ENCODE measurements at places on chromosomes 7 and 10.

DNA sequence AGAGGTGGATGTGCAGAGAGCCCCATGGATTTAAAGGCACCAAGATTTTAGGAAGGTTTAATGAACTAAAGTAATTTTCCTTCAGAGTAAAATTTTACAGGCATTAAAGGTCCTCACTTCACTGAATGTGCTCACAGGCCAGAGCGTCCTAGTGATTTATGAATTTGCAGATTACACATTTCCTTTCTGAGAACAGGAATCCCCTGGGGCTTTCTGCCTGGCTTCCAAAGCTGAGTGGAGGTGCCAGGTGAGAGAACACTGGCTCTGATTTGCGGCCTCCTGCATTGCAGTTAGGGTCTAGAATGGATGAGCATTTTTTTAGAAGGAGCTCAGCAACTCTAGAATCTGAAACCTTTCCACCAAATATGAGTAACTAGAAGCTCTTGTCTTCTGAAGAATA is 194.3 kb downstream of the SORCS3 start:
- peak; percentile 25 for DNase-seq

DNA sequence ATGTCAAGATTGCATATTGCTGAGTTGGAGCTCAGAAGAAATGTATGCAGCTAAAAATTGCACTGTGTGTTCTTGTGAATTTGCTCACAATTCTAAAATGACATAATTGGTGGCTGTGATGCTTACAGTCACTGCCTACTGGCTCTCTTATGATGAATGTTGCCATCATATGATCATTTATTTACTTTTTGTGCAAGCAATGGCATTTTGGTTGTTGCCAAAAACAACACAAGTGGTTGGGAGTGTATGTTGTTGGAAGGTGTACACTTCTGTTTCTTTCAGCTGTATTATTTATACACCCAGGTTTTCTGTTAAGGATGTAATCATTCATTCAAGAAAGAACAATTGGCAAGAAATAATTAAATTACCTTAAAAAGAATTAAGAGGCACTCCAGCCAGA is 28.9 kb downstream of the PON1 start:
- no peak for DNase-seq

GRCh38 chr7:116500078-116500853 is 728 bp downstream of the CAV2 start:
- DNase-seq: peak; percentile 67

DNA sequence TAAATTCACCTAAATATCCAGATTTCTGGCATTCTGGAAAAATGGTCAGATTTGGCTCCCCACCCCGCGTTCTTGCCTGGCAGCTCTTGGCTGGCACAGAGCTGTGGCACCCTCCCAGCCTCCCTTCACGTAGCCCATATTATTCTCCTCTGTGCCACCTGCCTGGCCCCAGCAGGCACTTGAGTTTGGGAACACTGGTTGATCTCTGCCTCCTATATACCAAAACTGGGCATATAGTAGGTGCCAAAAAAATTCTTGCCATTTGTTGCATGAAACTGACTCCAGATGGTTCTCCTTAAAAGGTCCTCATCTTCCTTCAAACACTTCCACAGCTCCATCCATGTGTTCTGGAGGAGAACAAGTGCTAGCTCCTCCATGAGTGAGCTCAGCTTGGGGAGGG is 167.0 kb downstream of the RPS24 start:
- no peak for DNase-seq

DNA sequence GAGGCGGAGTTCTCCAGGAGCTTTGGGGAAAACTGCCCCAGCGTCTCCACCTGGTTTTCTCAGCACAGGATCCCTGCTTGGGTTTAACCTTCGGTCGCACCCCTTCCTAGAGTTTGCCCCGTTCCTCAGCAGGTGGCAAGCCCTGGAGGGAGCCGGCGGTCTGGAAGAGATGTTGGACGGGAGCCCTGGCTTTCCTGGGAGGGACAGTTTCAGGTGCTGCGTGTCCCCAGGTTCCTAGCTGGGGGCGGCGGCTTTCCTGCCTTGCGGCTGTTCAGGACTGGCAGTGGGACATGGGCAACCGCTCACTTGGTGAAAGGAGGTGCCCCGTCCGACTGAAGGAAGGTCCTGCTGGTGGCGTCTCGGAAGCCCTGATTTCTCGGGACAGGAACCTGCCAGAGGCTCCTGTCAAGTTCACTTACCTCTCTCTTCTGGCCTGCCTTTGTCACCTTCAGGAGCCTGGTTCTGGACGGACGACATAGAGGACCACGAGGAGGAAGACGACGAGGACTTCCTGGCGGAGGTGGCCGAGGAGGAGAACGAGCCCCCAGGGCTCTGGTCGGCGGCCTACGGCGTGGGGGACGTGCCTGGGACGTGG is 14.8 kb downstream of the ZNF316 start:
- peak; percentile 46 for DNase-seq

DNA sequence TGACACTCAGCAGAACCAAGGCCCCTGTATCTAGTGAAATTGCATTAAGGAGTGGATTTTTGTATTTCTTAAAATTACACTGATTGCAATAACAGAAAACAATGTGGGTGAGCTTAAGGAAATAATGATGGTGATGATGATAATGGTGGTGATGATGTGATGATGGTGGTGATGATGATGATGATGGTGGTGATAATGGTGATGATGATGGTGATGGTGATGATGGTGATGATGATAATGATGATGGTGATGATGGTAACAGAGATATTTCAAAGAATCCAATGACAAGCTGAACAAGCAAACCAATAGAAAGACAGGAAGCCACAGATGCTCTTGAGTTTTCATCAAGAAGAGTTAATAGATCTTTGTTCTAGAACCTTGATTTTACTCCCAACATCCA is 630.7 kb upstream of the AUTS2 start:
- DNase-seq: no peak

GRCh38 chr7:134630893-134631292 is 15.8 kb upstream of the BPGM start:
- no peak for DNase-seq

DNA sequence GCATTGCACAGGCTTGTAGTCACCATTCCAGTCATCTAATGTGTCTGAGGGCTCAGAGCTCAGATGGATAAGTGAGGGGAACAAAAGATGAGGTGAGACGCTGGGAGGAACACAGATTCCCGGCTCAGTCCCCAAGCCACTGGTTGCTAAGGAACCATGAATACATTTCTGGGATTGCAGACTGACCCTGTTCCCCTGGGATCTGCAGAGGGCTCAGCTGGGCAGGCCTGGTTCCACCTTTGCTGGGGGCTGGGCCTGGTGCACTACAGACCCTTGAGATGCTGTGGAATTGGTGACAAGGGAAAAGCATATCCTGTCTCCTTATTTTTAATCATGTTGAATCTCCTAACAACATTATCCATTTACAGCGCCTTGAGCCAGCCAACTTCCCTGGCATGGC is 19.2 kb downstream of the ELFN1 start:
- DNase-seq: no peak

- DNase-seq: peak; percentile 75
These were observed 52.4 kb upstream of the GTF2IRD1 start for GRCh38 chr7:74401137-74401859.

GRCh38 chr7:229184-229964 is 37.0 kb downstream of the FAM20C start:
- DNase-seq: no peak

DNA sequence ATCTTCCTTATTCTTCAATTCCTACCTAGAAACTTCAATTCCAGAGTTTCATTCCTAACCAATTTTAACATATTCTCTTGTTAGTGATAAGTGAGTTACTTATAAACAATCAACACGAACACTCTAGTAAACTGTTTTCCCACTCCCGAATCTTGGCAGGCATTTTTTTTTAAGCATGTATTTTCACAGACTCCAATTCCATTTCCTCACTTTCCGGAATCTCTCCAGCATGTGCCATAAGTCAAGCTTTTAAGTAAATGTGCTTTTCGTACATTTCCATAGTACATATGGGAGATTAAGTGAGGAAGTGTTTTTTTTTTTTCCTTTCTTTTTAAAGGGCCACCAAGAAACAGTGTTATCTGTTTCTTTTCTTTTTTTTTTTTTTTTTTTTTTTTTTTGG is 89.1 kb downstream of the FGFR2 start:
- DNase-seq: no peak

GRCh38 chr7:141455723-141456122 is 95.5 kb upstream of the AGK start:
- no peak for DNase-seq

GRCh38 chr7:32228601-32229000 is 158.4 kb upstream of the PDE1C start:
- DNase-seq: peak; percentile 35

DNA sequence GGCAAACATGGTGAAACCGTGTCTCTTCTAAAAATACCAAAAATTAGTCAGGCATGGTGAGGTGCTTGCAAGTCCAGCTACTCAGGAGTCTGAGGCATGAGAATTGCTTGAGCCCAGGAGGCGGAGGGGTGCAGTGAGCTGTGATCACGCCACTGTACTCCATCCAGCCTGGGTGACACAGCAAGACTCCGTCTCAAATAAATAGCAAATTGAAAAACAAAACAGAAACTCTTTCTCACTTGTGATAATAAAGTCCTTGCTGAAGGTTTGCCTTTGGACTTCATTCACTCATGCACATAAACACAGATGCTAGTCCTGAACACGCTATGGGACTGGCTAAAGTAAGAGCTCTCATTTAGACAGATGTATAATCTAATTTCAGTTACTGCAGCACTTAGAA is 37.6 kb downstream of the ANK3 start:
- DNase-seq: no peak

DNA sequence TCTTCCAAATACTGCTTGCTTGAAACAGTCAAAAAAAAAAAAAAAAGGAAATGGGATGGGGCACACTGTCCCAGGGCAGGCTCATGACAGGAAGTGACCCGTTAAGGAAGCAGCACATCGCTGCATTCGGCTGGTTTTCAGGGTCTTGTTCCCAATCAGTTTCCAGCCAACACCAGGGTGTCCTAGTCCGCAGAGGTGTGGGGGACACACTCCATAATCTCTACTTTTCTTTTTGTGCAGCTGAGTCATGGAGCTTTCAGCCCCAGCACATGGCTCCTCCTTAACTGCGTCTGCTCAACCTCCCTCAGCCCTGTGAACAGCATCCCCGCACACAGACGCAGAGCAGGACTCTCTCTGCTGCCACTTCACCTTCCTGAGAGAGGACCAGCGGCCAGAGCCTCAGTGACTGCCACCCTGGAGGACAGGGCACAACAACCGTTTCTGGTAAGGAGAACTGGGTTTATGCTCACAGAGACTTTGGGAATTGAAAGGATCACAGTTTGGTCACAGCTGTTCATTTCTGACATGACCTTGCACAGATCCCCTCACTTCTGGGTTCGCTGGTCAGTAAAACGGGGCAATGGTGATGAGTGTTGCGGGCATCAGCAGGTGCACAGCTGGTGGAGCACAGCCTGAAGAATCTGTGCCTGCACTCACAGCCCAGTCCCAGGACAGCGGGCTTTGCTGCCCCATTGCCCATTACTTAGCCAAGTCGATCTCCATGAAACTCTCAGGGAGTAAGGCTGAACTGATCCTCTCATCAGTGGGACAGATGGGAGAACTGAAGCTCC is at the start of gene GIMAP5:
Gene GIMAP5, plus strand, starts transcription at position 154 of the 791 bp plus-strand sequence. CDS start 3,467 bp downstream, outside the sequence.
- DNase-seq: peak; percentile 50

Measured in islet precursor cell (in vitro differentiated cells).